ENCODE measurements at places on chromosomes 12 and 14. TPM values are rescaled to one million over a fixed set of nuclear protein-coding genes. Genes with fewer than 3 reads are reported as not detected.

Gene KRT72
- polyA plus RNA-seq = not detected

Gene WDHD1
- polyA plus RNA-seq = 6.6 TPM

DNA sequence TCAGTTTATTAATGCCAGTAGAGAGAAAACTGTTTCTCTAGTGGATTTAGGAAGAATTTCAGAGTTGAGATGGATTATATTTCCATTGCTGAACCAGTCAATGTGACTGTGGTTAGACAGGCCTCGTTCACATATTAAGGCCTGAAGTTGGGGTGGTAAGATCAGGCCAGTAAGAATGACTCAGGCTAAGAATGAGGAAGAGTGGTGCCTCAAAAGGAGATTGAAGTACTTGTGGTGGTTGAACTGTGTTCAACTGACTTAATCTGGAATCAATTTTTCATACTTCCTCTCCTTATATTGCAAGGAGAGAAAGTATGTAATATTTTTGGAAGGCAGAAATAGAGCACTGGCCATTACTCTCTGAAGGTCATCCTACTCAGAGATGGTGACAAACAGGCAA, 37.8 kb upstream of the ATF7IP start:
- DNase-seq = peak; percentile 76

- no peak for DNase-seq
These were observed 528.4 kb upstream of the LMO3 start for GRCh38 chr12:17134315-17134714.

- DNase-seq = no peak
These were observed 108.9 kb downstream of the ADCK1 start for GRCh38 chr14:77908847-77909246.

GRCh38 chr14:32421781-32422180, 92.7 kb downstream of the AKAP6 start:
- DNase-seq = no peak

DNA sequence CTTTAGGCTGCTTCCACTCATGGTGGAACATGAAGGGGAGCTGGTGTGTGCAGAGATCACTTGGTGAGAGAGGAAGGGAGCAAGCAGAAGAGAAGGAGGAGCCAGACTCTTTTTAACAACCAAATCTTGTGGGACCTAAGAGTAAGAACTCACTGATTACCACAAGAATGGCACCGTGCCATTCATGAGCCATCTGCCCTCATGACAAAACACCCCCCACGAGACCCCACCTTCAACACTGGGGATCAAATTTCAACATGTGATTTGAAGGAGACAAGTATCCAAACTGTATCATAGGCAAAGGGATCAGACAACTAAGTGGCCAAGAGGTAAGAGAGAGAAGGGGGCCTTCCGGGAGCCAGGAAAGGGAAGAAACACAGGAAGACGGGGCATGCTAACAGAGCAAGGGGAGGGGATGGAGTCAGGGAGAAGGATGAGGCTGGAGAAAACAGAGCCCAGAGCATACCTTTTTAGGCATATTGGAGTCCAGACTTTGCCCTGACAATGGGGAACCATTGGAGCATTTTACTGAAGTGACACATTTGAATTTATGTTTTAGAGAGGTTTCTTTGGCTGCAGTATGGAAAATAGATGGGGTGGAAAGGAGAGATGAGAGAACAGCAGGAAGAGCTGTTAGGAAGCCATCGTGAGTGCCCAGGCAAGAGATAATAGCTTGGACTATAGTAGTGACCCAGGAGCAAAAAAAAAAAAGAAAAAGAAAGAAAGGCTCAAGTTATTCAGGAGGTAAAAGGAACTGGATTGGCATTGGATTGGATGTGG, 204.4 kb upstream of the NUDT4 start:
- DNase-seq = peak; percentile 28

- no peak for DNase-seq
These were observed 667.2 kb downstream of the GALC start for GRCh38 chr14:87325741-87326140.

DNA sequence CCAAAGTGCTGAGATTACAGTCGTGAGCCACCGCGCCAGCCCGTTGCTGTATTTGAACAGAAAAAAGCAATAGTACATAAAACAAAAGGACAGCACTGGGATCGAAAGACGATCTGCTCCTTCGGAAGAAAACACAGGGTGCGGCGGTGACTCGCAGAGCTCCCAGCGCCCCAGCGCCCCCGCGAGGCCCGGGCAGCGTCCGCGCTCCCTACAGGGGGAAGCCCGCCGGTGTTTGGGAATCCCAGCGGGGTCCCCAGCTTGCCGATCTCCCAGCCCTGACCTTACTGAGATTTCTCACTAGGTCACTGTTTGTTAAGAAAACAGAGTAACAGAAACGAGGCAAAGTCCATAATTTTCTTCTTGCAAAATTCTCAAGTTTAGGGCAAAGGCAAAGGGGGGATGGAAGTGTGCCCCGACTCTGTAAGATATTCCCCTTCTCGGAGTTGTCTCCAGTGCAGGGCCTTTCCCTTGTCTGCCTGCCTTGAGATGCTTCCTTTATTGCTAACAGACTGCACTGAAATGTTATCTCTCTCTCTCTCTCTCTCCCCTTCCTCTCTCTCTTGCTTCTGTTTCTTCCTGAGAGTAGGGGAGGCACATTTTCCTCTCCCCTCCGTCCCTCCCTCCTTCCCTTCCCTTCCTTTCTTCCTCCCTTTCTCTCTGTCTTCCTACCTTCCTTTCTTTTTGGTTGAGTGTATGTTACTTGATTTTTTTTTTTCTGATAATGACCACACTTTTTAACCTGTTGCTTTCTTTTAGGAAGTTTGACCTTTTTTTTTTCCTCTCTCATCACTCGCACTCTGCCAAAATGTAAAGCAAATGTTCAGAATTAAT, 91.9 kb downstream of the TMEM30B start:
- peak; percentile 91 for DNase-seq

DNA sequence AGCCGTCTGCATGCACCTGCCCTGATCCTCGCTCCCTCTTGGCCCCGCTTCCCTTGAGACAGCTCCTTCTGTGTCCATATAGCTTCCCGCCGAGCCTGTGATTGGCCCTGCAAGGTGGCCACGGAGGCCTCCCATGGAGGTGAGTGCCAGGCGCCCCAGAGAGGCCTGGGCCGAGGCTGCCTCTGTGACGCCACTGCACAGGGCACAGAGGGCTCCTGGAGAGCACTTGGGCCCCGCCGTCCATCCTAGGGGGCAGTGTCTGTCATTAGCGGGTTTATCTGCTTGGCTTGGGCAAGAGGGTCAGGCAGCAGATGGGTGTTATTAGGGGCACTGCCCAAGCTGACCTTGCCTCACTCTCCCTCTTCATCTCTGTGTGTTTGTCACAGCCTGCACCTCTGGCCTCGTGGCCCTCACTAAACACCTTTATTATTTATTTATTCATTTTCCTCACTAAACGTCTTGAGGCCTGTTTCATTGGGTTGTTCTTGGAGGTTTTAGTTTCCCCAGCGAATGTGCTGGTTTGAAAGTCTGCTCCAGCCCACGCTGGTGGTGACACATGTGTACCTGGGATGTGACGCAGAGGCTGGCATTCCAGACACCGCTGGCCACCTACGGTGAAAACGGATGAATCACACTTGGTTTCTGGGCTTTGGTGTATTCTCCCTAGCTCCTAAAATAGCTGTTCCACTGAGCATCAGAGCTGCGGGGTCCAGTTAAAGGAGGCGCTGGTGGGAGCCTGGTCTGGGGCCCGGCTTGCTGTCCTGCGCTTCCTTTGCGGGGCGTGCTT, 5.9 kb downstream of the ZFYVE21 start:
- DNase-seq = peak; percentile 84
